Activated B cell treated with CpG ODN at 0.5 μM for 24 hours (primary cell): ENCODE measurements at places on chromosomes 7 and 10. TPM values are rescaled to one million over a fixed set of nuclear protein-coding genes. Genes with fewer than 3 reads are reported as not detected.

Gene VTI1A
- 56.9 and 74.0 TPM in 2 replicates for total RNA-seq

Gene GDF10
- total RNA-seq, result not detected in 2 replicates

Gene LBX1
- not detected in 2 replicates for total RNA-seq

Gene AOC1
- not detected in 2 replicates for total RNA-seq

Gene CCDC3
- total RNA-seq, result 0.07 TPM in 1 of 2 replicates, not detected in the other

Gene PDCD4
- 143 and 145 TPM in 2 replicates for total RNA-seq

Gene APBB1IP
- 79.1 and 85.5 TPM in 2 replicates for total RNA-seq

Gene PVRIG
- total RNA-seq, result 17.1 and 20.0 TPM in 2 replicates

Gene PRKG1
- total RNA-seq, result not detected in 2 replicates

Gene NIPSNAP2
- total RNA-seq, result 33.7 and 43.8 TPM in 2 replicates

Gene HOXA7
- total RNA-seq, result not detected in 2 replicates

Gene WNT2
- total RNA-seq, result not detected in 2 replicates

Gene AOAH
- 1.4 and 2.4 TPM in 2 replicates for total RNA-seq

Gene PTF1A
- total RNA-seq, result not detected in 2 replicates

Gene CEP55
- 0.95 and 1.6 TPM in 2 replicates for total RNA-seq

Gene TRIL
- not detected in 2 replicates for total RNA-seq

Gene WDR86
- total RNA-seq, result 0.33 and 0.49 TPM in 2 replicates

Gene FAM25G
- 1.2 TPM in 1 of 2 replicates, not detected in the other for total RNA-seq

Gene SEMA3D
- not detected in 2 replicates for total RNA-seq

Gene RAMP3
- not detected in 2 replicates for total RNA-seq

Gene SNX10
- 28.9 and 32.3 TPM in 2 replicates for total RNA-seq

Gene RBP4
- total RNA-seq, result not detected in 2 replicates

Gene PAX4
- total RNA-seq, result not detected in 2 replicates

Gene C10orf53
- not detected in 2 replicates for total RNA-seq

Gene TMEM196
- total RNA-seq, result not detected in 2 replicates

Gene IQUB
- total RNA-seq, result 0.11 and 0.15 TPM in 2 replicates

Gene GHRHR
- not detected in 2 replicates for total RNA-seq
